ENCODE measurements at places on chromosomes 7 and 10.

GRCh38 chr7:73715648-73716317 lies 3.7 kb downstream of the STX1A start:
- DNase-seq: peak; percentile 82

DNA sequence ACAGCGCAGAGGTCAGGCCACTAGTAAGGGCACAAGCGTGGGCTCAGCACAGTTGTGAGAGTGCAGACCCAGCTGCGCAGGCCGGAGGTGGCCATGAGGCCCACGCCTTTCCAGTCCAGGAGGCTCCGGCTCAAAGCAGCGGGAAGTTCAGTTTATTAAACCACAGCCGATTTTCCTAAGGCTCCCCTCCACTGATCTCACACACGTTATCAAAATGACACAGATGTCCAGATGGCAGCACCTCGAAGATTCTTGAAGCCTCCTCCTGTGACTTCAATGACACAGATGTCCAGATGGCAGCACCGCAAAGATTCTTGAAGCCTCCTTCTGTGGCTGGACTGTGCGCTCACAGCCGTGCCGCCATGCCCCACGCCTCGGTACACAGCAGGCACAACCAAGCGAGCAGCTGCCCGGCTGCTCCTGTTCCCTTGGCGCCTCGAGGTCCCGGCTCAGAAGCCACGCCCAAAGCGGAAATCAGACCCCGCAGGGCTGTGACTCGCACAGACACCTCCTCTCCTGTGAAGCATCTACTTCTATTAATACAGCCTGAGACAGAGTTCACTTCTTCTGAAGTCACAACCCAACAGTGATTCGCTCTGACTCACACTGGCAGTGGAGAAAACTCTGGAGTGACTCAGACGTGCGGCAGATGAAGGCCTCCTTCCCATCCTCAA lies 122.7 kb downstream of the MAD1L1 start:
- peak; percentile 42 for DNase-seq

DNA sequence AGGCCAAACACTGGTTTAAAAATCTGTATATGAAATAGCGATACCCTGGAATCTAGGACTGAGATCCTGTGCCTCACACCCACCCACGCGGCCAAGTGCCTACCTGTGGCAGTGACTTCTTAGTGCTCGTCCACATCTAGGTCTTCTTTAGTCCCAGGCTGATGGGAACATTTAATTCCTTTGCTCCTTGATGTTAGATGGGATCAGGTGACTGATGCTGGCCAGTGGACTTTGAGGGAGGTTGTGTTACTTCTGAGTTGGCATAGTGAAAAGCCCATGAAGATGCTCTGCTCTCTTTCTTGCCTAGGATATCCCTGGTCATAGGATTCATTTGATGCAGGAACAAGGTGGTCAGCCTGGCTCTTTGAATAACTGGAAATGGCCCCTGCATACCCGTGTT lies 59.2 kb downstream of the BMPR1A start:
- DNase-seq: no peak

- DNase-seq: no peak
These were observed 17.1 kb downstream of the WIPI2 start for GRCh38 chr7:5207131-5207530.

DNA sequence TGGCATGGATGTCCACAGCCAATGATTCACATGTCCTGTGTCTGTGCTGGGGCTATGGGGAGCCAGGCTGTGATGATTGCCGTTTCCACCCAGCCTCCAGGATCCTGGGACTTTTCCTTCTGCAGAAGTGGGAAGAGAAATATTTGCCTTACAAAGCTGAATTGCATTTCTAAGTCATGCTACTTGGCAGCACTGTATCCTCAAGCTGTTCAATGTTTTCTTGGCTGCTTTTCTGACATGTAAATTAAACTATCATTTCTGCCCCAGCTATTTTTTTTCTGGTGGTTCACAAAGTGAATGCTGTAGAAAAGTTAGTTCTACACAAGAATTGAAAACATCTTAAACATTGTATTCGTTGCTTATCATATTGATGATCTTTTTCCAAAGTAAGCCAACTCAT lies 51.9 kb upstream of the TCERG1L start:
- DNase-seq: no peak
